Activated naive CD4-positive, alpha-beta T cell treated with anti-CD3 and anti-CD28 coated beads, Interleukin-2, amount 50 U/mL, for 72 hours (primary cell): ENCODE measurements at places on chromosomes 12 and 14.

- DNase-seq = no peak
These were observed 47.0 kb downstream of the PPP1R12A start for GRCh38 chr12:79887890-79888289.

GRCh38 chr14:20799892-20800544, 2.6 kb downstream of the RNASE1 start:
- DNase-seq = no peak

DNA sequence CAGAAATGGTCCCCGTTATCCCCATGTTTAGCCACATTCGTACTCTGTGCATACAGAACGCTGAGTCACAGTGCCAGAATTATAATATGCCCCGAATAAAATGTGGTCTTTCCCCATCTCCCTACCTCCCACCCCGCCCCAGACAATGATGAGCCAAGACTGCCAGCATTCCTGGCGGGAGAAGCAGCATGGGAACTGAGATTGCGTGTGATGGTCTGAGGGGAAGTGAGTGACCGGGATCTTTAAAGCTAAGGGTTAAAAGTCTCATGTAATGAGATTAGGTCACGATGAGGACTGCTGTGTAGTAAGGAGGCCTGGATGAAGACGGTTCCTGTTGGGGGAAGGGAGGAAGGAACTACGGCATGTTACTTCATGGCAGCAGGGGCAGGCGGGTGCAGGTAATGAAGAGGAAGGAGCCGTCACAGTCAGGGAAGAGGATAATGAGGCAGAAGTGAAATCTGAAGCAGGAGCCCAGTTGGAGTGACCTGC, 243.3 kb upstream of the FKBP4 start:
- no peak for DNase-seq

DNA sequence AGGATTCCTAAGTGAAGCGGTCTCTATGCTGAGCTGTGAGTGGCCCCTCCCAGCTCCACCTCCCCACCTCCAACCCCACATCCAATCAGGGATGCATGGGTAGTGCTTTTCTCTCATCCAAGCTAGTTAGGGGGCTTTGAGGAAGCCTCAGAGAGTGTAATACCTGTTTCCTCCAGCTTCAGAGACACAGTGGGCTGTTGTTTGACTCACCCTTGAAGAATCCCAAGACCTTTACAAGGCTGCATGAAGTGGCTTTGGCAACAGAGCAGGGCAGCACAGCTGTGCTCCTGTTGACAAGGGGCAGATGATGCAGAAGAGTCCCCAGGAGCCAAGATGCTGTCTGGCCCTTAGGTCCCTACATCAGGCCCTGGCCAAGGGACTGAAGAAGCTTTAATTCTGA, 27.1 kb upstream of the CLMN start:
- DNase-seq = no peak

DNA sequence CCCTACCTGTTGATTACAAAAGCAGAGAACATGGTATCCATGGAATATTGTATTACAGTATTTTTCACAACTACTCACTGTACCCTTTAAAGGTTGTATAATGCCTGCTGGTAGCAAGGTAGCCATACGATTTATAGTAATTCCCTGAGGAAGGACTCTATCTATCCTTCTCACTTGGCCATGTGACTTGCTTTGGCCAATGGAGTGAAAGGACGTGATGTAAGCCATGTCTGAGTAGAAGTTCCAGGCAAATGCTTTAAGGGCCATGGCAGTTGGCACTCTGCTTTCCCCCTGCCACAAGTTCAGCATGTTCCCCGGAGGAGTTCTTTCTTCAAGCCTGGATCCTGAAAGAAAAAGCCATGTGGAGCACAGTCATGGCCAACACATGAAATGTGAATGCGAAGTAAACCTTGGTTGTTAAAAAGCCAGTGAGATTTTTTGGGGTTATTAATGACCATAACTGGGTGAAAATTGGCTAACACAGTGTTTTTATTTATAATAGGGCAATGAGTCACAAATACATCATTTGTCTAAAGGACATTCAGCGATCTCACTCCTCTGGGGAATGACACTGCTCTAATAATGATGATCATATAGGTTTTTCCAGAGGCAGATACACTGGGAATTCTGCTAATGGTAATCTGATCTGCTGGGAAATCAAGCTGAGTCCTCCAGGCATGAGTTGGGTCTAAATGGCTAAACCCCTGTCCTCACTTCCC, 67.4 kb upstream of the SLC38A2 start:
- no peak for DNase-seq

DNA sequence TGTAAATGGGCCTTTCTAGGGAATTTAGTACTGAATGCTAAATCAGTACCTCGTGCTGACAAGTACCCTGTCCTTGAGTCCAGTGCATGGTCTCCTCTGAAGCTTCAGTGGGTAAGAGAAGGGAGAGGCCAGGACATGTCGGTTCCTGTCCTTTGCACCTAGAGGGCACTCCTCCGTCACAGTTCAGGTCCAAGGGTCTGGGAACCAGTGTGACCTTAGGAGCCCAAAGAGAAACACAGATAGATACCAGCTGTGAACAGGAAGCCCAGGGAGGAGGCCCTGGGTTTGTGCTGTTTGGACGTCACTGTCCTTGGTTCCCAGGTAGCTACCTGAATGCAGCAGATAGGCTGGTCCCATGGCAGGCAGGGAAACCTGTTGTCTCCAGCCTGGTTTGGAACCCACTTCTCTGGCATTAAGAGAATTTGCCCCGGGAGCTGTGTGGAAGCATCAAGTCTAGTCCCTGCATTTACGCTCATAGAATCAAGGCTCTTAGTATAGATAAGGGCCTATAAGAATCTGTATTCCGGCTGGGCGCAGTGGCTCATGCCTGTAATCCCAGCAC, 3.9 kb upstream of the FGF23 start:
- no peak for DNase-seq

GRCh38 chr12:39065455-39065854, 160.1 kb upstream of the CPNE8 start:
- no peak for DNase-seq
